ENCODE measurements at places on chromosomes 2 and 18.

GRCh38 chr18:50428531-50429206 is 53.8 kb downstream of the SKA1 start:
- DNase-seq: no peak

DNA sequence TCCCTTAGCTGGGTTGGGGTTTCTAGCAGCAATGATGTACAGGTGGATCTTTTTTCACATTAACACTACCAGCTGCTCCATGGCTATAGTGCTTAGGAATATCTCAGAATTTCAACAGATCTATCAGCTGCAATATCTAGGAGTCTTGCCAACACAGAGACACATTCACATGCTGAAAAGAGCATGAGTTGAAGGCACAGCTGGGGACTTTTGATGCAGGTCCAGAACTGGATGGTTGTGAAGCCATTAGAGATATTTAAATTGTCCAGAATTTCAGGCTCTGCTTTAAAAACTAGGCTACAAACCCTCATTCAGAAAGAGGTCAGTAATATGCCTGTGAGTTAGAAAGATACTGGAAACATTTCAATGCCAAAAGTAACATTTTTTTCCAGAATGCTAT is 122.2 kb upstream of the CCDC195 start:
- DNase-seq: no peak

DNA sequence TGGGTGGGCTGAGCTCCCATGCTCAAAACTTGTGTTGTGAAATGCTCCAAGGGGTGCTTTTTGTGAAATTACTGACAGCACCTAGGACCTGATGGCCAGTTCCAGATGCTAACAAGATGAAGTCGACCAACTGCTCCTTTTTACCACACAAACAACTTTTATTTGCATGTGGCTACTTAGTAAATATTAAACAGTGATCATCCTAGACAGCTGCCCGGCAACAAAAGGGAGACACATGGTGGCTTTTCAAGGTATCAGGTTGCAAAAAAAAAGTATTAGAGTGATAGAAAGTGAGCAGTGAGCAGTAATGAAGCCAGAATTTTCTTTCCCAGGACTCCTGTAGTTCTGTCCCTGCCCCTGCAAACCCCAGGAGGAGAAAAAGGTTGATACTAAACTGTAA is 118.5 kb downstream of the RPIA start:
- DNase-seq: no peak

DNA sequence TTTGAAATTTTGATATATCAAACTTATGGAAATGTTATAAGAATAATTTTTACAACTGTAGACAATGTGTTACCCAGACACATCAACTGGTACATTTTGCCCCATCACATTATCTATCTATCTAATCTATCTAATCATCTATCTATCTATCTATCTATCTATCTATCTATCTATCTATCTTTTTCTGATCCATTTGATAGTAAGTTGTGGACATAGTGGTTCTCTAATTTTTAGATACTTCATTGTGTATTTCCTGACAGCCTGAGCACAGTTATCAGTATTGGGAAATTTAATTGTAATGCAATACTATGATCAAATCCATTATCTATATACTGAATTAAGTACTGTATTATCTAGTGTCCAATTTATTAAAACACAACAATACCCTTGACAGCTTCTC is 42.0 kb upstream of the TMEM18 start:
- DNase-seq: no peak

DNA sequence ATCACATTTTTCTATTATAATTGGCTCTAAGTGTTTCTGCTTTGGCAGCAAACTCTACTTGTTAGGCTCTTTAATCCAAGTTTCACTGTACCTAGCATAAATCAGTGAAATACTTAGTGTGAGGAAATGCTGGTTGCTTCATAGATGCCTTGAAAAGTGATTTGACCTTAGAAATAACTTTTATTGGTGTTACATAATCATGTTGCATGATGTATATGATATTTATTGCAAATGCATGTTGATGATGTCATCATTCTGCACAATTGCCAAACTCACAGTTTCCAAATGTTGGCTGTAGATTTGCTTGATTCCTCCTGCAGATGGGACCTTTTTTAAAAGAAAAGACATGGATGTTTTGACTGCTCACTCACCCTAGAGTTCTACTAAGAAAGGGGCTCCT is 137.6 kb upstream of the BCL2L11 start:
- no peak for DNase-seq

GRCh38 chr2:88053934-88054781 is 1.4 kb downstream of the KRCC1 start:
- DNase-seq: no peak

DNA sequence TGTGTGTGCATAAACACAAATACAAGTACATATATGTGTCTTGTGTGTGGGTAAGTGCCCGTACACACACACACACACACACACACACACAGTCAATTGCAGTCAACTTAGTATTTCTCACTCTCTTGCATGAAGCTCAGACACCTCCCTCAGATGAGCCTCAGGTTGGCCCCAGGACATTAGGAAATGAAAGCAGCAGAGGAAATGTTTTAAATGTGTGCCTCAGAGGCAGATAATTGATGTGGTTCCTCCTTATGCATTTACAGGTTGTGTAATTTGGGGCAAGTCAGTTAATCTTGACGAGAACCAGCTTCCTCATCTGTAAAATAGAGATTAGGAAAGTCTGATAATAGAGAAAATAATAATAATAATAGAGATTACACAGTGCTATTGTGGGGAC is 814.0 kb upstream of the ID2 start:
- no peak for DNase-seq

- no peak for DNase-seq
Measured at GRCh38 chr2:236816197-236817170, 246.9 kb downstream of the ACKR3 start.

- no peak for DNase-seq
Measured at GRCh38 chr2:195562570-195563566, 94.2 kb upstream of the SLC39A10 start.

GRCh38 chr2:176128982-176129796 is at the start of gene HOXD8:
HOXD8 (plus strand) TSS chr2:176129705; CDS start chr2:176130367, 662 bp downstream.
- DNase-seq: no peak

Measured in left lung (tissue), 14 donors.